ENCODE measurements at places on chromosomes 12 and 14.
A peak's percentile ranks its signal among the peaks of the same experiment; 100 is the strongest.

GRCh38 chr12:52980096-52980649 is 26.1 kb upstream of the EIF4B start:
- no peaks in the 10 kb centered on the region for H3K4me1 ChIP-seq
- no peaks in the 10 kb centered on the region for H3K36me3 ChIP-seq
- no peak overlapping the region for H3K4me3 ChIP-seq
- no peak overlapping the region for H3K27ac ChIP-seq

GRCh38 chr12:114221957-114222630 is 183.8 kb downstream of the TBX5 start:
- DNase-seq, result no peak
- H3K4me3 ChIP-seq, result no peak overlapping the region
- no peak overlapping the region for H3K27ac ChIP-seq
- H3K27me3 ChIP-seq, result no peaks in the 10 kb centered on the region
- H3K36me3 ChIP-seq, result no peaks in the 10 kb centered on the region

DNA sequence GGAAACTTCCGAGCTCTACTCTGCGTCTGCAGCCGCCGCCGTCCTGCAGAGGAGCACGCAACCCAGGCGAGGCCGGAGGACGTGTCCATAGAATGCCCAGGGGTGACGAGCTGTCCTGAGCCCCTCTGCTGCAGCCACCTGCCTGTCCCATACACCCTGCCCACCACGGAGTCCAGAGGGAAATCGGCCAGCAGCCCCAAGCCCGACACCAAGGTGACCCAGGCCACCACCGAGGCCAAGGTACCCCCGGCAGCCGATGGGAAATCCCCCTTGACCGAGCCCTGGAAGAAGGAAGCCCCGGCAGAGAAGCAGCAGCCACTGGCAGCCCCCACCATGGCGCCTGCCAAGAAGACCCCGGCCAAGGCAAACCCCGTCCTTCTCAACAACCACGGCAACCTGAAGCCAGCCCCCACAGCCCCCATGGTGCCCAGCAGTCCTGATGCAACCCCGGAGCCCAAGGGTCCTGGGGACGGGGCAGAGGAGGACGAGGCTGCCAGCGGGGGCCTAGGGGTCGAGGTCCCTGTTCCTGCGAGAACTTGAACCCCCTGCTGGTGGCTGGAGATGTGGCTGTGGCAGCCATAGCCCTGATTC is 128.7 kb upstream of the C14orf180 start:
- no peak for DNase-seq
- no peak overlapping the region for H3K4me3 ChIP-seq
- peaks cover 6% of the 10 kb centered on the region for H3K27me3 ChIP-seq
- no peak overlapping the region for H3K27ac ChIP-seq

DNA sequence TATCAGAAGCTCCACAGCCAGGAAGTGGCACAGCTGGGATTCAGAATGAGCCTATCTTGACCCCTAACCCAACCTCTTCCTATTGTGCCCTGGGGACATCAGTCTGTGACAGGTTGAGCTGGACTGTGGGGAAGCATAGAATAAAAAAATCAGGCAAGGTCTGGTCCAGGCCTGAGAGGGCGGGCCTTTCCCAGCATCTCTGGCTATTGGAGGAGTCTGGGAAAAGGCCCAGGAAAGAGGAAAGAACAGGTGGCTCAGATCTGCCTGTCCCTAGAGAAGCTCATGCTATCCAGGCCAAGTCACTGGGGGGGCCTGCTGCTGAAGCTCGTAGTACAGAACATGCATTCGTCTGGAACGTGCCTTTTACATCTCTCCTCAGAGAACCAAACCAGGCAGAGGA is 100.5 kb downstream of the PPM1H start:
- H3K4me3 ChIP-seq, result no peak overlapping the region
- no peaks in the 10 kb centered on the region for H3K27me3 ChIP-seq
- no peak overlapping the region for H3K27ac ChIP-seq
- H3K4me1 ChIP-seq, result no peaks in the 10 kb centered on the region

DNA sequence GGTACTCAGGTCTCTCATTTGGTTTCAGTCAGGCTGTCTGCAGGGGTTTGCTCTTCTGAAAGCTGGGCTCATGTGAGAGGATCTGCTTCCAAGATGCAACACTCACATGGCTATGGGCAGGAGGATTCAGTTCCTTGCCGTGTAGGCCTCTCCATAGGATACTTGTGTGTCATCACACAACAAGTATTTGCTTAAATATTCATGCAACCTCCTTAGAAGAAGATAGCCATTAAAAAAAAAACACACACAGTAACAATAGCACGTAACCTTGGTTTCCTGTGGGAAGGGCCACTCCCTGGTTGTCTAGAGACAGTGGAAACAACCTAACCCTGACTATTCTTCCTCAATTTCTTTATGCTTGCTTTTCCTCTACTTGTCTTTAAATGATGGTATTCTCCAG is 31.8 kb upstream of the CLEC4E start:
- H3K4me3 ChIP-seq, result no peak overlapping the region
- no peaks in the 10 kb centered on the region for H3K36me3 ChIP-seq
- H3K27ac ChIP-seq, result no peak overlapping the region
- no peaks in the 10 kb centered on the region for H3K27me3 ChIP-seq
- no peak for DNase-seq

GRCh38 chr12:126998747-126999285 is 1268.2 kb upstream of the TMEM132C start:
- DNase-seq, result no peak
- H3K4me3 ChIP-seq, result no peak overlapping the region
- no peaks in the 10 kb centered on the region for H3K27me3 ChIP-seq

DNA sequence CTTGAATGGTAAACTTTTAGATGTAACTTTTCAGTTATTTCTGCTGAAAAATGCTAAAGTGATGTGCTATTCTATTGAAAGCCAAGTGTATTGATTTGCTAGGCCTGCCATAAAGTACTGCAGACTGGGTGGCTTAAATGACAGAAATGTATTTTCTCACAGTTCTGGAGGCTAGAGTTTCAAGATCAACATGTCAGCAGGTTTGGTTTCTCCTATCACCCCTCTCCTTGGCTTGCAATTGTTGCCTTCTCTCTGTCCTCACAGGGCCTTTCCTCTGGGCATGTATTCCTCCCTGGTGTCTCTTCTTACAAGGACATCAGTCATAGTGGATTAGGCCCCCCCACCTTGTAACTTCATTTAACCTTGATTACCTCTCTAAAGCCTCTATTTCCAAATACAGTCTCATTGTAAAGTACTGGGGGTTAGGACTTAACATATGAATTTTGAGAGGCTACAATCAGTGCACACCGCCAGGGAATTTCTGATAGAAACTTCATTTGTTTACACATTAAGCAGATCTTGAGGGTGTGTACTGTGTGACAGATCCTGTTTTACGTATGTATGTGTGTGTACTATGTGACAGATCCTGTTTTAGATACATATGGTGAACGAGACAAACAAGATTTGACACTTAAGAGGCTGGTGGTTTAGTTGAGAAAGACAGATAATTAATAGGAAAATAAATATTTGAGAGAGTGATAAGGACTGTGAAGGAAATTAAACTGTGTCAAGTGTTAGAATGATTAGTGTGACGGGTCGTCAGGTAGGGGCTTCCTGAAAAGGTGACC is 49.5 kb downstream of the ADIPOR2 start:
- H3K36me3 ChIP-seq, result no peaks in the 10 kb centered on the region
- no peak overlapping the region for H3K27ac ChIP-seq
- DNase-seq, result no peak
- no peaks in the 10 kb centered on the region for H3K4me1 ChIP-seq
- H3K4me3 ChIP-seq, result no peak overlapping the region

DNA sequence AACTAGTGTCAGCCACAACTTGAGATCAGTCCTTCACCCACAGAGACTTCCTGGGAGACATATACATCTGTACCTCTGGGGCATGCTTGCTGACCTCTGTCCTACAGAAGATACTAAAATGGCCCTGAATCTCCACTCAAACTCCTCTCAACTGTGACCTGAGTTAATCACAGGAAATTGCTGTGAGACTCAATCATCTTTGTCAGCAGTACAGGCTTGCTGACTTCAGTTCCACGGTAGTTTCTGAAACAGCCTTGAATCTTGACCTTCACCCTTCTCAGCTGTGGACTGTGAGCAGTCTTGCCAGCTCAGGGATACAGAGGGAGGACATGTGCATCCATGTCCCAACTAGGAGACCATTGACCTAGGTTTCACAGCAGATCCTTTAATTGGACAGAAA is 1.4 kb upstream of the KLRC1 start:
- H3K36me3 ChIP-seq, result no peaks in the 10 kb centered on the region
- H3K27me3 ChIP-seq, result no peaks in the 10 kb centered on the region
- H3K4me1 ChIP-seq, result no peaks in the 10 kb centered on the region
- no peak overlapping the region for H3K27ac ChIP-seq

DNA sequence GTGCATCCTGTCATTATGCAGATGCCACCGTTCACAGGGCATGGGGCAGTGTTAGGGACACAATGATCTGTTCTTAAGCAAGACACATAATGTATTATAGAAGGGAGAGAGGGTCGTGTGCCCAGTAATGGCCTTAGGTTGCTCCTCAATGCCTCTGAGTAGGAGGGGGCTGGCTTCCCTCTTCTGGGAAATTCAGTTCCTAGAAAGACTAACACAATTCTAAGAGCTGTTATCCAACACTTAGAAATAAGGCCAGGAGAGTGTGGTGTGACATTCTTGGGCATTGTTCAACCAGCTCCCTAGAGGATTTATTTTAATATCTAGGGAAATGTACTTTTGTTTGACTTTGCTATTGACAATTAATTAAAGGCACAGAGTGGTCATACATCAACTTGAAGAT is 118.5 kb downstream of the ADCK1 start:
- DNase-seq, result no peak
- no peaks in the 10 kb centered on the region for H3K4me1 ChIP-seq
- H3K36me3 ChIP-seq, result no peaks in the 10 kb centered on the region
- H3K27ac ChIP-seq, result no peak overlapping the region
- no peaks in the 10 kb centered on the region for H3K27me3 ChIP-seq

- H3K36me3 ChIP-seq, result no peaks in the 10 kb centered on the region
- no peak for DNase-seq
- H3K27me3 ChIP-seq, result no peaks in the 10 kb centered on the region
- H3K4me1 ChIP-seq, result no peaks in the 10 kb centered on the region
Measured at GRCh38 chr14:61621444-61621843, 73.9 kb upstream of the HIF1A start.

GRCh38 chr12:93199831-93200236 is 177.9 kb upstream of the NUDT4 start:
- H3K27ac ChIP-seq, result no peak overlapping the region
- no peaks in the 10 kb centered on the region for H3K4me1 ChIP-seq
- no peak overlapping the region for H3K4me3 ChIP-seq
- no peaks in the 10 kb centered on the region for H3K36me3 ChIP-seq
- H3K27me3 ChIP-seq, result no peaks in the 10 kb centered on the region

GRCh38 chr14:87837296-87837695 is 155.7 kb downstream of the GALC start:
- H3K27me3 ChIP-seq, result no peaks in the 10 kb centered on the region
- H3K4me1 ChIP-seq, result no peaks in the 10 kb centered on the region
- no peak for DNase-seq
- H3K36me3 ChIP-seq, result no peaks in the 10 kb centered on the region
- H3K27ac ChIP-seq, result no peak overlapping the region
- H3K4me3 ChIP-seq, result no peak overlapping the region

DNA sequence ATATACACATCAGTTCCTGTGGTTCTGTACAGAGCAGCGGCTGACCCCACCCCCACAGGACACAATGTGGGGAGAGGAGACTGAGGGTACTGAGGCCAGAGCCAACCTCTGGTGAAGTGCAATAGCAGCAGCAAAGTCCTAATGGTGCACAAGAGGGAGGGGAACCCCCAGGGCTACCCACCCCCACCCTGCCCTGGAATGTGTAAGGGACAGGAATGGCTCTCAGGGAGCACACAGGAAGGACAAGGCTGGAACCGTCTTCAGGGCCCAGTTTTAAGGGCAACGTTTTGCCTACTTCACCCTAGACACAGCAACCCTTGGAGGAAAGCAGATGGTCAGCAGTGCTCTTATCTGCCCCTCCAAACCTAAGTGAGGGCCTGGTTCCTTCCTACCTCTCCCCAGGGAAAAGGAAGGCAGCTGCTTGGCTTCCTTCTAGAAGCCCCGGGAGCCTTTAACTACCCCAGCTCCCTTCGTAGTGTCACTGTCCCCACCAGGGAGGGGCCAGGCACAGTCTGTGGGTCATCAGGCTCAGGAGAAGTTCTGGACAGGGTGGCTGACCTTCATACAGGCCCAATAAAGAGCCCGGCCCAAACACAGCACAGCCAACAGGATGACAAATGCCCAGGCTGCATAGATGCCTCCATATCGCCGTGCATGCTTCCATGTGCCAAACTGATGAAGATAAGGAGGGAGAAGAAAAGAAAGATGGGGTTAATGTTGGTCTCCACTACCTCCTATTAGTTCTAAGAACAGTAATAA is 3.0 kb downstream of the PIP4P1 start:
- H3K36me3 ChIP-seq, result peaks cover 39% of the 10 kb centered on the region
- no peaks in the 10 kb centered on the region for H3K27me3 ChIP-seq
- no peak for DNase-seq
- H3K4me3 ChIP-seq, result no peak overlapping the region
- peak overlapping the region; percentile 25 for H3K27ac ChIP-seq

GRCh38 chr14:69580009-69580577 is 5.4 kb upstream of the CCDC177 start:
- DNase-seq, result no peak
- H3K4me1 ChIP-seq, result no peaks in the 10 kb centered on the region

DNA sequence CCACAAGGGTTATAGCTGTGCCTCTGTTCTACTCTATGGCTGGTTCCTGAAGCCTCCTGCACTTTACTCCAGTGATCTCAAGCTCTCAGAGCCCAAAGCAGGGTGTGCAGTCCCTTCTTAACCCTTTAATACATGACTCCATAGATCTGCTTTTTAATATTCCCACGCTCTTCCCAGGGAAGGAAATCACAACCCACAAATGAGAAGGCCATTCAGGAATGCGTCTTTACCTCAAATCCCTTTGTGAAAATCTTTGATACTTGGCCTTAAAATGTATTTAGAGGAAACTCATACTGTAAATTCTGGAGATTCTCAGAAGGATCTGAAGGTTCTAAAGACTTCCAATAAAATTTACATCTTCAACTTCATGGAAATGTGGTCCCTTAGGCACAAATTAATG is 17.0 kb downstream of the NID2 start:
- no peak overlapping the region for H3K4me3 ChIP-seq
- no peaks in the 10 kb centered on the region for H3K36me3 ChIP-seq
- no peak for DNase-seq
- H3K27ac ChIP-seq, result no peak overlapping the region
- H3K4me1 ChIP-seq, result no peaks in the 10 kb centered on the region

DNA sequence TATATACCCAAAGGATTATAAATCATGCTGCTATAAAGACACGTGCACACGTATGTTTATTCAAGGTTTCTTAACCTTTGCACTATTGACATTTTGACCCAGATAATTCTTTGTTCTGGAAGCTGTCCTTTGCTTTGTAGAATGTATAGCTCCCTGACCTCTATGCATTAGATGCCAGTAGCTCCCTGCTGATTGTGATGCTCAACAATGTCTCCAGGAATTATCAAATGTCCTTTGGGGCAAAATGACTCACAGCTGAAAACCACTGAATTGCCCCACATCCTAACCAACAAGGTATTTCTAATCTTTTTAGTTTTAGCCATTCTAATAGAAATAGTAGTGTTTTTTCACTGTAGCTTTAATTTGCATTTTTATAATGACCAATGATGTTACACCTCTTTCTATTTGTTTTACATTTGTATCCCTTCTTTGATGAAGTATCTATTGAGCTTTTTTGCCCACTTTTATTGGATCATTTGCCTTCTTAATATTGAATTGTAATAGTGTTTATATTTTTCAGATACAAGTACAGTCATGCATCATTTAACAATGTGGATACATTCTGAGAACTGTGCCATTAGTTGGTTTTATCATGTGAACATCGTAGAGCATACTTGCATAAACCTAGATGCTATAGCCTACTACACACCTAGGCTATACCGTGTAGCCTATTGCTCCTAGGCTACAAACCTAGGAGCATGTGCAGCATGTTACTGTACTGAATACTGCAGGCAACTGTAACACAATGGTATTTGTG is 10.4 kb upstream of the NOPCHAP1 start:
- no peak overlapping the region for H3K27ac ChIP-seq
- no peak for DNase-seq
- H3K36me3 ChIP-seq, result no peaks in the 10 kb centered on the region
- H3K4me3 ChIP-seq, result no peak overlapping the region
- no peaks in the 10 kb centered on the region for H3K4me1 ChIP-seq
